M059J (cell line): ENCODE measurements at places on chromosomes 3 and 15.

DNA sequence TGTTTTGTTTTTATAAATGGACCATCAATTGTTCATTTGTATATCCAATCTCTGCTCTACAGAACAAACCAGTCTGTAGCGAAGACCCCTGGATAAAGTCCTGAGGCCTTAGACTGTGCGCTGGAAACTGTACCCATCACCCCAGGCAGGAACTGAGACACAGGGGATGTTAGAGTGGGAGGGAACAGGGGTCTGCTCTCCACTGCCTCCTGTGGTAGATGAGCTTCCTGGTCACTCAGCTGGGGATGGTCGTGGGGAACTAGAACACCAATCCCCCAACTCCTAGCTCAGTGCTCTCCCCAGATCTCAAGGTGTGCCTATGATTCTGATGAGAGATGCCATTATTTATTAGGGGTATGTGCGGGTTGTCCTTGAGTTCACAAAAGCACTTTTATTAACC, 340.2 kb upstream of the IGF1R start:
- DNase-seq: no peak

DNA sequence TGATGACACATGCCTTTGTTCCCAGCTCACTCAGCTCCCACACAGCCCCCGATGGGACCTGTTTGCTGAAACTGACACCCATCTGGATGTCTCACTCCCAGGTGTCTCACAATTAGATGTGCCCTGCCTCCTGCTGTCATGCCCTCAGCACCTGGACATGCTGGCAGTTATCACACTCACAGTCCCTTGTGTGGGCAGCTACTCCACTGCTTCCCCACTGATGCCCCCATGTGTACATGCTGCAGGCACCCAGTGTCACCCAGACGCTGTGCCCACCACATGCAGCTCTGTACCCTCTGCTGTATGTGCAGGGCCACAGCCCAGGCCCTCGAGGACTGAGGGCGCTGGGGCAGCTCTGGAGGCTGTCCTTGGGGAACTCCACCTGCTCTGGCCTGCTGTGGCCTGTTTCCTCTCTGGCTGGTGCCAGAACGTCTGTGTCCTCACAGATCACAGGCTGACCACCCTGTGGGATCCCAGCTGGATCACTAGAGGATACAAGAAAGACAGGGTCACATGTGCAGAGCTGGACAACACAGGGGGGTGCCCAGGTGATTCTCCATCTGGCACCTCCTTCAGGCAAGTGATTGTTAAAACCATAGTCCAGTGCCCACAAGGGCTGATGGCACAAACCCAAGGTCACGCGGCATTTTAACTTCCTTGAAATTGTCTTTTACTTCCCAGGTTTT, 14.0 kb downstream of the C3orf22 start:
- DNase-seq: no peak

GRCh38 chr15:72488558-72488957, 14.4 kb downstream of the ARIH1 start:
- DNase-seq: no peak

DNA sequence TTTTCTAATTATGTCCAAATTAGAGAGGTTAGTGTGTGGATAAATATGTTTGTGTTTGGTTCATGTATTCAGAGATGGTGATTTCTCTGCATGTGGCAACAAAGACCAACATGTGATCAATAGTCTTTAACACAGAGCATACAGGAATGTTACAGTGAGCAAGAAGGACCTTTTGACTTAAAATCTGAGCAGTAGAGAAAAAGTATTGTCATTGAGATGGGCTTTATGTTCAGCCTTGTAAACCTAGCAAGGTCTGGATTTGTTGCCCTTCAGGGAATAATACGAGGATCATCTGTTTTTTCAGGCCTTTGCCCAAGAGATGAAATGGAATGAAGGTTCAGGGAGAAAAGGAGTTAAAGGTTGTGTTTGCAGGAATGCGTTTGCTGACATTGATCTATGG, 161.8 kb upstream of the NECTIN3 start:
- no peak for DNase-seq

- peak; percentile 68 for DNase-seq
Observed at GRCh38 chr15:32843219-32843815, 125.5 kb downstream of the GREM1 start.

- peak; percentile 62 for DNase-seq
Observed at GRCh38 chr3:14440531-14441239, 38.3 kb downstream of the SLC6A6 start.

DNA sequence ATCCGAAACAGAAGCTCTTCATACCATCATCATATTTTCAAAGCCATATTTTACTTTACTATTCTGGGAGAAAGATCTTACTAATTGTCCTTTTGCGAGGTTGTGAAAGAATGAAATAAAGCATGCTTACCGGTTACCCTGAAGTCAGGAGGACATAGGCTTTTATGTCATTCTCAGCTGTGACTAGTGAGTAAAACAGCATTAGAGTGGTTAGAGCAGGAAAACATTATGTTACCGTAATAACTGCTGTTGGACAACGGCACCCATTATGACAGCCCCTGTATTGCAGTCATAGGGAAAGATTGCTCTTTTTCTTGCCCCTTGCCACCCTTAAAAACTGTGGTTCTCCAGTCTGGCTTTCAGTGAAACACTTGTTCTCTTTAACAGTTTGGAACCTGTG, 1035.7 kb downstream of the ZPLD1 start:
- DNase-seq: no peak

DNA sequence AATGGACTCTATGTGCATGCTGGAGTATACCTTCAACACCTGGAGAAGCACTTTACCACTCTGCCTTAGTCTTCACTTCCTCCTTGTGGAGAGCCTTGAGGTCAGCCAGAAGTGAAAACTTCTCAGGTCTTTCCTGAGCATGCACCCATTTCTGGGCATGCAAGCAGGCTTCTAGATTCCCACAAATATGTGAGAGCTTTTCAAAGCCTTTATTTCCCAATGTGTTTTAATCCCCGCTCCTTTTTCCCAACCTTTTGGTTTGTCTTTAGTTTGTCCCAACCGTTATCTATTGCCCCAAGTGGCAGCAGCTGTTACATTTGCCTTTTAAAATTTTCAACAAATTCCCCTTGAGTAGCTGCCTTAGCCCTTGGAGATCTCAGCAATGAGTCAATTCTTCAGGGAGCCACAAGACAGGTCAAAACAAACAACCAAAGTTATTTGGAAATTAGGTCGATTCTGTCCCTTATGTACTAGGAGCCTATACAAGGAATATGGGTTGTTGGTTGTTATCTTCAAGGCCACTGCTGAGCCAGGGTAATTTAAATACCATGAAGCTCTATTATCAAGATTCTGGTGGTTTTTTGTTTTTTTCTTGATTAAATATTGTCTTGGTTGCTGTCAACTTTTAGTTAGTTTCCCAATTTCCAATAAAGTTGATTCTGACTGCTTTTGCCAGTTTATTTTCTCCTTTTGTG, 44.4 kb downstream of the LSM3 start:
- peak; percentile 46 for DNase-seq

GRCh38 chr3:126288314-126288713, 68.9 kb downstream of the KLF15 start:
- no peak for DNase-seq

DNA sequence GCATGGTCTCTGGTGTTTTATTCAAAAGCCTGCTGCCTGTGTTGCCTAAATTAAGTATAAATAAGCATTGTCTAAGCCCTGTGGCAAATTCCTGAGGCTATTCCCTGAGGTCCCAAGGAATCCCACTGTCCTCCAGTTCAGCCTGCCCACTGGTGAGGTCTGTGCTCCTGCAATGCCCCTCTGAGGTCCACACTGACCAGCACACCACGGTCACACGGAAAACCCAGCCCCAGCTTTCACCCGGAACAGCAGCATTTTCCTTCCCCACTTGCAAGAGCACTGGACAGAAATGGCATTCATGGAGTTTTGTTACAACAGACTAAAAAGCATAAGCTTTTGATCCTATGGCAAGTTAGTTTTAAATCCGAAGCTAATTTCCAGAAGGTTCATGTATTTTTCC, 234.0 kb downstream of the KLF13 start:
- DNase-seq: no peak

- no peak for DNase-seq
Observed at GRCh38 chr3:159816512-159816911, 172.1 kb upstream of the IL12A start.

GRCh38 chr3:4943549-4943948, 35.7 kb upstream of the BHLHE40 start:
- peak; percentile 8 for DNase-seq

- no peak for DNase-seq
Observed at GRCh38 chr3:174951498-174952005, 92.4 kb downstream of the NAALADL2 start.

GRCh38 chr15:35393398-35393797, 152.6 kb downstream of the DPH6 start:
- DNase-seq: peak; percentile 36

GRCh38 chr3:77449459-77450350, 409.8 kb downstream of the ROBO2 start:
- no peak for DNase-seq

DNA sequence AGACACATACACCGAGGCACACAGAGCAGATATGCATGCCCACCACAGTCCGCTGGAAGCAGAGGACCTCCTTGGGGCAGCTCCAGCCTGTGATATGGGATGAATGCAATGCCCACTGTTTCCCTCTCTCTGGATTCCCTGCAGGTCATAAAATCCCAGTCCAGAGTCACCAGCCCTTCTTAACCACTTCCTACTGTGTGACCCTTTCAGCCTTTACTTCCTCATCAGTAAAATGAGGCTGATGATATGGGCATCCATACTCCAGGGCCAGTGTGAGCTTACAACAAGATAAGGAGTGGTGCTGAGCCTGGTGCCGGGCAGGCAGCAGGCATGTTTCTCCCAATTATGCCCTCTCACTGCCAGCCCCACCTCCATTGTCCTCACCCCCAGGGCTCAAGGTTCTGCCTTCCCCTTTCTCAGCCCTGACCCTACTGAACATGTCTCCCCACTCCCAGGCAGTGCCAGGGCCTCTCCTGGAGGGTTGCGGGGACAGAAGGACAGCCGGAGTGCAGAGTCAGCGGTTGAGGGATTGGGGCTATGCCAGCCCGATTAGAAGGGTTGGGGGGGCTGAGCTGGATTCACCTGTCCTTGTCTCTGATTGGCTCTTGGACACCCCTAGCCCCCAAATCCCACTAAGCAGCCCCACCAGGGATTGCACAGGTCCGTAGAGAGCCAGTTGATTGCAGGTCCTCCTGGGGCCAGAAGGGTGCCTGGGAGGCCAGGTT, at the start of gene GNAT1:
Gene GNAT1 (plus strand): TSS at position 675 of the 725 bp plus-strand sequence. CDS start 116 bp downstream, outside the sequence.
- DNase-seq: no peak

DNA sequence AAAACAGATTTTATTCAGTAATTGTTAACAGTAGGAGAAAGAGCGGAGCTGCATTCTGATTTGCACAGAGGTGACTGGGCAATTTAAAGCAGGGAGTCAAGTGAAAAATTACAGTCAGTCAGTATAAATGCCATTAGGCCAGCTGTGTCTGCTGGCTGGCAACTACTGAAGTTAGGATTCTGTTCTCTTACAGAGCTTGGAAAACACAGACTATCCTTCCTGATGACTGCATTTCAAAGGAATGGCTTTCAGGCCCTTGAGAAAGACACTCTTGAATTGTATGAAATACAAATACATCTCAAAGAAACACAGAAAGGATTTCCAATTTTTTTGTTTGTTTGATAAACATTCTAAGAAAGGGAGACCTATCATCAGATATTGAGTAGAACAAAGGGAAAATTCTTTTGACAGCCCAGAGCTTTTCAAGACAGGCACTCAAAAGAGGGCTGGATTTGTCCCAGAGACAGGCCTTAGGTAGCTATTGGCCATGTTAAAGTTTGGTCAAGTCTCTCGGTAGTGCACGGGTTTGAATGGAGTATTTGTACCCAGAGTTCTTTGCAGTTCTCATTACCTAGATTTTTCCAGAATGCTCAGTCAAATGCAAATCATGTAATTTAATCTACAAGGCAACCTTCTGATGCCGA, 551.2 kb upstream of the CCDC54 start:
- DNase-seq: peak; percentile 92

DNA sequence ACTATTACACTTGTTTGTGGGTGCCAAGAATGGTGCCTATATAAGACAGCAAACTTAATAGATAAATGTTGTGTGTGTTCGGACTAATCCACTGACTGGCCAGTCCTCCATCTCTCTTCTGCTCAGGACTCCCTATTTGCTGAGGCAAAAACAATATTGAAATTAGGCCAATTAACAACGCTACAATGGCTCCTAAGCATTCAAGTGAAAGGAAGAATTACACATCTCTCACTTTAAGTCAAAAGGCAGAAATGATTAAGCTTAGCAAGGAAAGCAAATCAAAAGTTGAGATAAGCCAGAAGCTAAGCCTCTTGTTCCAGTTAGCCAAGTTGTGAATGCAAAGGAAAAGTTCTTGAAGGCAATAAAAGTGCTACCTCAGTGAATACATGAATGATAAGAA, 126.9 kb downstream of the CCNL1 start:
- no peak for DNase-seq

DNA sequence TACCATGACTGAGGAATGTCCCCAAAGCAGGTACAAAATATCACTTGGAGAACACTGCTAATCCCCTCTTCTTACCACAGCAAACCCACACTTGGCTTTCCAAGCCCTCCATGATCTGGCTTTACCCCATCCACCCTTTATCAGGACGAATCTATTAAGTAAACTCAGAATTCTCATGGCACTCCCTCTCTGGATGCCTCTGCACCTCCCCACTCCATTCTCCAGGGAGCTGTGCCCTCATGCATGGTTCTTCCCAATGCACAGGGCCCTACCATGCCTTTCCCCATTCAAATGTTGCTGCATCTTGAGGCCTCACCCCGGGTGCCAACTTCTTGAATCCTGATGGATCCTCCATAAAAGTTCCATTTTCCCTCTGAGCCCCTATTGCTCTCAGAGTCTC, 2.3 kb downstream of the LYZL4 start:
- DNase-seq: no peak

DNA sequence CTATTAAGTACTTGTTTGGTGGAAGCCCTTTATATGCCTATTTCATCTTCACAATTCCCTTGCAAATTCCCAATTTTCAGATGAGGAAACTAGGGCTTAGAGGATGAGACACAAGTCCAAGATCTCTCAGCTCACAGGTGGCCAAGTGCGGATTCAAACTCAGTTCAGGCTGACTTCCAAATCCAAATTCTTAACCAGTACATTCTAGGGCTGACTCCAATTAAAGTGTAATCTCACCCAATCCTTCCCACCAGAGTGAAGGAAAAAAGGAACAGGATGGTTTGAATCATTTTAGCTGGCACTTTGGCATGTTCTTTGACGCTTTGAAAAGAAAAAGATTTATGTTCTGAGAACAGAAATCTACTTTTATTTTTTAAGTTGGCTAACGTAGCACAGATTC, 12.7 kb downstream of the ARHGEF3 start:
- DNase-seq: no peak

- peak; percentile 92 for DNase-seq
Observed at GRCh38 chr3:182618981-182619591, 174.2 kb upstream of the ATP11B start.

DNA sequence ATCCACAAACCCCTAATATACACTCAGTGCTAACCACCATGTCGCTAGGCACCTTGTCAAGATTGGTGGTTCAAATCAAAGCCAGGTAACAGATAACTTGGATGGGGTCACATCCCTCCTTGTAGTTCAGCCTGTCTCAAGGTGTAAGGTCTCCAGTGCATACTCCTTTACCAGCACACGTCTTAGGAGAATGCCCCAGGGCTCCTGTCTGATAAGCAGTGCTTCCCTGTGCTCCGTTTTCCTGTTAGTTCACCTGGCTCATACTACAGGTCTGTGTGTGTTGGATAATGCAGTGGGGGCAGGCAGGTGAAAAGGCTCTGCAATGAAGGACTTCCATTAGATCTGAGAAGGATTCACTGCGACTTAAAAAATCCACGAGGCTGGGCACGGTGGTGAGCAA, 50.7 kb downstream of the ETV5 start:
- no peak for DNase-seq
